Thyroid gland (tissue), 4 donors: ENCODE measurements at places on chromosomes 13 and 19. TPM values are rescaled to one million over a fixed set of nuclear protein-coding genes. Genes with fewer than 3 reads are reported as not detected.

The MYPOP gene
- 3.8 TPM for total RNA-seq

The ZNF844 gene
- 16.4 TPM for total RNA-seq

The CCL25 gene
- total RNA-seq: not detected

The FXYD5 gene
- 13.9 TPM for total RNA-seq

The ZNF570 gene
- total RNA-seq: 9.7 TPM

The SERPINE3 gene
- total RNA-seq: not detected

The NCAN gene
- total RNA-seq: not detected

The SHKBP1 gene
- total RNA-seq: 33.3 TPM

The MAN2B1 gene
- 38.0 TPM for total RNA-seq

The ZNF524 gene
- total RNA-seq: 34.2 TPM

The COMP gene
- total RNA-seq: 33.3 TPM

The RNU6-9 gene
- not detected for total RNA-seq

The NKG7 gene
- not detected for total RNA-seq

The LILRA5 gene
- total RNA-seq: not detected

The GGN gene
- 3.0 TPM for total RNA-seq

The CD70 gene
- not detected for total RNA-seq

The SLITRK6 gene
- 0.54 TPM for total RNA-seq

The SRRM5 gene
- total RNA-seq: not detected

The CYSLTR2 gene
- total RNA-seq: 1.8 TPM

The MCEMP1 gene
- not detected for total RNA-seq
